ENCODE measurements at places on chromosomes 2 and 18.

GRCh38 chr2:228144961-228145360 is 36.5 kb downstream of the SPHKAP start:
- DNase-seq, result no peak

DNA sequence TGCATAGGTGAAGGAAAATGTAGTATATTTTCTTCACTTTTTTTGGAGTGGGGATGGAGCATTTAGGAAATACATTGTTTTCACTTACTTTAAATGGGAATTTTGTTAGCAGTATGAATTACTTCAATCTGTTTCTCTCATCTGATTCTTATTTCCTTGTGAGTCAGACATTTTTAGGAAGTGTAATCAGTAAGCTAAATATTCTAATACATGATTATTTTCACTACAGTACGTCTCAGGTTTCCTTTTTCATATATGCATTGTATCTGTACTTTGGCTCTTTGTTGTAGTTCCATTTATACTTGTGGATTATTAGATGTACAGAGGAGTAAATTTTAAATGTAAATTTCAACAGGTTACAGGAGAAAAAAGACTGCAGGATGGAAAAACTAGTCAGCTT is 27.9 kb downstream of the GPD2 start:
- DNase-seq, result no peak

DNA sequence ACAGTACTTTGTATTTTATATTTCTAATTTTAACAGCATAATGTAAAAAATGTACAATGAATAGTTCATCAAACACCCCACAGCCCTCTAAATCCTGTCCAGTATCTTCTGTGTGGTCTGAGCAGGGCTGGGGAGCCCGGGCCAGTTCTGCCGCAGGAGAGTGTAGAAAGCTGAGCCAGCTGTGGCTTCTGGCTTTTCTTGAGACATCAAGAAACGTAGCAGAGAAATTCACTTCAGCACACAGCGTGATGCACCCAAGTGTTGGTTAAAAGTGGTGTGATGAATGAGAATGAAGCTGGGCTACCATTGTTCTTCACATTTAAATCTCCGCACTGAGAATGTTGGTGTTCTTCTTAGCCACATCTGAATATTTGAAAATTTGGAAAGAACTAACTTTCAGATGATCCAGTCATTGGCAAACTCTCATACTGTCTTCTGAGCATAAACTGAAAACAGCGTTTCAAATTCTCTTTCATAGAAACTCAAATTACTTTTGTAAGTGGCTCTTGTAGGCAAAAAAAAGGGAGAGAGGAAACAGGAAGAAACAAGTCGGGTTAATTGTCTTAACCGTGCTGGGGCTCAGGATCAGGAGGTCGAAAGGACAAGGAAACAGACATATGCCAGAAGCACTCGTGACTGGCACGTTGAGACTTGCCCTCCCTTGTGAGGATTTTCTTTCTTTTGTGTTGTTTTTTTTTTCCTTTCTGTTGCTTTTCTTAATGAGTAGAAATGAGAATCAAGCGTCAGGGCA is 23.4 kb upstream of the TMEM87B start:
- no peak for DNase-seq

- DNase-seq, result peak; percentile 31
These were observed 35.2 kb downstream of the NPPC start for GRCh38 chr2:231890896-231891513.

GRCh38 chr18:48129621-48130082 is 199.2 kb upstream of the SMAD2 start:
- DNase-seq, result no peak

- no peak for DNase-seq
These were observed 421.5 kb downstream of the ZNF521 start for GRCh38 chr18:24930478-24930877.

- DNase-seq, result no peak
These were observed 21.5 kb upstream of the GALNT3 start for GRCh38 chr2:165815299-165816141.

- no peak for DNase-seq
These were observed 291.9 kb upstream of the SPRED2 start for GRCh38 chr2:65724336-65724735.

GRCh38 chr2:135899567-135899966 is 23.3 kb upstream of the MCM6 start:
- DNase-seq, result no peak

DNA sequence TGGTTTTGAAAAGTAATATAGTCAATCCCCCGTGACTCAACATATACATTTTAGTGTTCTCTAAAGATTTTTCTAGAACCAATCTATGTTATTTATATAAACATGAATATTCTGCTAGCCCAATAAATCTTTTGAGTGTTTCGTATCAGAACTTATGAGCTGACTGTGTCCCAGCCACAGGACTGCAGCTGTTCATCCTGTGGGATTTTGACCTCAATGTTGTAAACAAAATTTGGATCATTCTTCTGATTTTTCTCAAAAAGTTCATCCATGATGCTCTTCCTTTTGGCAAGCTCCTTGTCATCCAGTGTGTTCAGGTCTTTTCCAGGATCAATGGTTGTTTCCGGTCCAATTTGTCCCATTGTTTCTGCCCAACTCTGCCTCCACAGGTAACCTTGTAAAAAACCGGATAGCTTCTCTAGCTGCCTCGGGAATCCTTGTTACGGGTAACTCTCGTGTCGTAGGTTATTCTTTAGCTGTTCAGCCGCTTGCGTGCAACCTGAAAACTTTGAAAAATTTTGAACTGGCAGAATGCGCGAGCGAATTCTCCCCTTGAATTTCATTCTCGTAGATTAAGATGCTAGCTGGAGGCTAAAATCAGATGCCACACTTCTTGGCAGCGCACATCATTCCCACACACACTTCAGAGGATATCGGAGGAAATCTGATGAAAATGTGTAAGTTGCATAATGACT is 195.2 kb downstream of the SH3BP4 start:
- no peak for DNase-seq

GRCh38 chr2:190088917-190089316 is 26.4 kb upstream of the MSTN start:
- DNase-seq, result peak; percentile 55

GRCh38 chr18:8106603-8107002 is 502.6 kb upstream of the RAB12 start:
- no peak for DNase-seq

DNA sequence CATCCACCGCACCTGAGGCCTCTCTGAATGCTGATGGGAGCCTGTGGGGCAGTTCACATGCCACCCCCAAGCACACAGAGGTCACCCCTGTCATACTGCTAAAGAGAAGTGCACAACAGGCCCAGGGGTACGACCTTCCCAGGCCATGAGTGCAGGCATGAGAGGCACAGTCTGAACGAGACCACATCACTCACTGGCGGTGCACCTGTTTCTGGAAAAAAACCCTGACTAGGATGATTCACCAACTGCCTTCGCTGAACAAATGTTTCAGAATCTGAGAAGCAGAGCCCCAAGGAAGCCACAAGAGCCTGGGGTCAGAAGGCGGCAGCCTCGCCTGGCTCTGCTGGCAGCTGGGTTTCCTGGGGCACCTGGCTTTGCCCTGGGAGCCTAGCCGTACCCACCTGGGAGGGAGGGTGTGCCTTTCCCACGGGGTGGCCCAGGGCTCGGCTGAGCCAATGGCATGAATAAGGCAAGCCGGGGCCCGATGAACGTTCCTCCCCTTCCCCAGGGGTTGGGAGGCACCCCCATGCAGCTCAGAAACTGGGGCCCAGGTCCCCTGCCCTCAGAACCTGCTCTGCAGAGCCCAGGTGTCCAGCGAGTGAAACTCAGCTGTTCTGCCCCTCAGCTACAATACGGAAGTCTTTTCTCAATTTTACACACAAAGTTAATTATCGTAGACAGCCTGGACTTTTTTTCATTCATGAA is 73.8 kb downstream of the HDAC4 start:
- DNase-seq, result no peak
